ENCODE measurements at places on chromosomes 13 and 19.

DNA sequence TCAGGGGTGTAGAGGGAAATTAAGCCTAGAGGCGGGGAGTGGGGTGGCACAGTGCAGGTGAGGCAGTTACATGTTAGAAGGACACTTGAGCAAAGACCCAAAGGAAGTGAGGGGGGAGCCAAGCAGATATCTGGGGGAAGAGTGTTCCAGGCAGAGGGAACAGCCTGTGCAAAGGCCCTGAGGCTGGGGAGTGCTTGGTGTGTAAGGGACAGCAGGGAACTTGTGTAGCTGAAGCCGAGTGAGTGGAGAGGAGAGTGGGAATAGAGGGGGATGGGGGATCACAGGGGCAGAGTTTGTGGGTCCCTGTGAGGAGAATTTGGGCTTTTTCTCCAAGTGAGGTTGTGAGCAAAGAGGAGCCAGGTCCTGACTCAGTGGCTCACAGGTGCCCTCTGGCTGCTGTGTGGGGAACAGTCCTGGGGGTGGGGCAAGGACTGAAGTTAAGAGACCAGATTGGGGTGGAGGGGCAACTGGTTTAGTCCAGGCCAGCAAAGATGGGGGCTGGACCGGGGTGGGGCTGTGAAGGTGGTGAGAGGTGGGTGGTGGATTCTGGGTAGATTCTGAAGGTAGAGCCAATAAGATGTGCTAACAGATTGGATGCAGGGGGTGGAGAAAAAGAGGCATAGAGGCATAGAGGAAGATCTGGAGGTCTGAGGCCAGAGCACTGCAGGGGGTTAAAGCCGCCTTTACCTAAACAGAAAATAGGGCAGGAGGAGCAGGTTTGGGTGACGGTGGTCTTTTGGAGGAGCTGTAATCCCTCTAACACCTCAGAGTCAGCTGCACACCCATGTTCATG lies 75.3 kb downstream of the CACNA1A start:
- DNase-seq = peak; percentile 64

DNA sequence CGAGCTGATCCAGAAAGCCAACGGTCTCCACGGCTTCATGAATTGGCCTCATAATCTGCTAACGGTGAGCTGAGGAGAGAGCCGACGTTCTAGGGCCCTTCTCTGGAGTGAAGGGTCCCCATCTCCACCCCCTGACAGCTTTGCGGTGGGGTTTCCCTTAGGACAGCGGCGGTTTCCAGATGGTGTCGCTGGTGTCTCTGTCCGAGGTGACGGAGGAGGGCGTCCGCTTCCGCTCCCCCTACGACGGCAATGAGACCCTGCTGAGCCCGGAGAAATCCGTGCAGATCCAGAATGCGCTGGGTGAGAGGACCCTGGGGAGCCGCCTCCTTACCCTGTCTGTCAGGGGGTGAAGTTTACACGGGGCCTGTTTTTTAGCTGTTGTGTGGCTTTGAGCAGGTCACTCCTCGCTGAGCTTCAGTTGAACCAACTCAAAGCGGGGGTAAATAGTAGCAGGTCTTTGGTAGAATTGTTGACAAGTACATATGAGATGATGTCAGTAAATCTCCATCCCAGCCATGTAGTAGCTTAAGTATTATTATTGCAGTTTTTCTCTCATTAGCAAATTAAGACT lies 801 bp downstream of the QTRT1 start:
- DNase-seq = peak; percentile 29

DNA sequence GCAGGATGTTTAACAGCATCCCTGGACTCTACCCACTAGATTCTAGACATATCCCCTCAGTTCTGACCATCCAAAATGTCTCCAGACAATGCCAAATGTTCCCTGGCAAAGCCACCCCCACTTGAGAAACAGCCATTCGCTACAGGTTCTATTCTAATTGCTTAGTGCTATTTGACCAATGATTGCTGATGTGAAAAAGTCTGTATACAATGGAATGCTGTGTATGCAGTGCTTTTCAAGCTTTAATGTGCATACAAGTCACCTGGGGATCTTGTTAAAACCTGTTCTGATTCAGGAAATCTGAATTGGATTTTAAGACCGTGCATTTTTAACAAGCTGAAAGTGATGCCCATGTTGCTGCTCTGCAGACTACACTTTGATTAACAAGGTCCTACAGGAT lies 331.8 kb upstream of the KLF12 start:
- no peak for DNase-seq

DNA sequence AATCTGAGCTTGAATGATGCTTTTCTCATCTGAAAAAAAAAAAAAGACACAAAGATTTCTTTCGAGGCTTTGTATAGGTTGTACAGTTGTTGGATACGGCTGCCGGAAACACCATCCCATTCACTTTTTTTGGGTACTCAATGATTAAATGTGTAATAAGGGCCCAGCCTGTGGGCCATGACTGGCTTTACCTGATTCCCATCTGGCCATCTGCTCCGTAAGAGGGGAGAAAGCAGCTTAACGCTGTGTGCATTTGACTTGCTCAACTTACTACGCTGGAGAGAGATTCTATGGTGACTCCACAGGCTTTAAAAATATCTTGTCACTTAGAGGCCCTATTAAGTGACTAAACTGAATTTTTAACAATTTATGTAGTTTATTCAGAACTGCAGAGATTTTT lies 731 bp downstream of the ZNF558 start:
- no peak for DNase-seq

DNA sequence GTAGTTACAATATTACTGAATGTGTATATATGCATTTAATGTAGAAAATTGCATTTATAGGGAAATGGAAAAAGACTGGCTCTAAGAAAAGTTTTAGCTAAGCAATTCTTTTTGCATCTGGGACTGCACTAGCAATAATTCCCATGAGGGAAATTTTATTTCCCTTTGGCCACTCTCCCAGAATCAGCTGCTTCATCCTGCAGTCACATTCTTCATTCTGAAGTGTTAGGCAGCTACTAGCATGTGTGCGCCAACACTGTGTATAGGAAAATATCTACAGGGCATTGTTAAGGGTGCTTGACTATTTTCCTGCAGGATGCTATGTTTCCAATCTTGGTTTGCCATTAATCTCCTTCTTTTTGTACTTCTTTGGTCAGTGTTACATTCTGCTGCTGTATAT lies 312.8 kb upstream of the PCDH20 start:
- no peak for DNase-seq

- DNase-seq = no peak
Measured at GRCh38 chr13:76929851-76930374, 18.4 kb upstream of the ACOD1 start.

- no peak for DNase-seq
Measured at GRCh38 chr13:24644036-24644435, 36.2 kb upstream of the ATP12A start.

DNA sequence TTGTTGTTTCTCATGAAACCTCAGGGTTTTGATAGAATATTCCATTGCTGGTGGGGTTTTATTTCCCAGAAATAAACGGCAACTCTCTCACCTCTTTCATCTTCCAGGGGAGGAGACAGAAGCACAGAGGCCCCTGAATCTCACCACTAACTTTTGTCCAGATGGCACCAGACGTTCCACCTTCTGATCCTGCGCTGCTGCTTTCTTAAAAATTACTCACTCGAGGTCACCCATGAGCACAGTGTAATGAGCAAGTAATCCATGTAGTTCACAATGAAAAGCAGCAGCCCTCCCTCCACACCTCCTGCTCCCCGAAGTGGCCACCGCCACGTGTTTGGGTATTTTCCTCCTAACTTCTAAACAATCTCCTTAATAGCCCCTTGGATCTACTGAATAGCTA lies 51.3 kb downstream of the TEX29 start:
- DNase-seq = no peak

DNA sequence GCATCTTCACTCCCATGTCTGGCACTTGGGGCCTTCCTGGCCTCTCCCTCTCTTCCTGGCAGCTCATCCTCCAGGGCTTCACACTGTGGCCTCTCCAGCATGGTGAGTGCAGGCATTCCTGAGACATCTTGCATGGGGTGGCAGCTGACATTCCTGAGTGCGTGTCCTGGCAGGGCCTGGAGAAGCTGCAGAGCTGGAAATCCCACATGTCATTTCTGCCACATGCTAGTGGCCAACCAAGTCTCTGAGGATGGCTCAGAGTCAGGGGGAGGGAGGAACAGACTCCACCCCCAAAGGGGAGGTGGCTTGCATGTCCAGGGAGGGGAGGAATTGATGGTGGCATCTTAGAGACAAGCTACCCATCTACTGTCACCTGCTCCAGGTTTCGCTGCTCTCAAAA lies 41.6 kb upstream of the AMER2 start:
- DNase-seq = no peak

- DNase-seq = no peak
Measured at GRCh38 chr13:22463089-22463488, 717.7 kb upstream of the SGCG start.

- no peak for DNase-seq
Measured at GRCh38 chr19:33805840-33806433, 9.3 kb downstream of the KCTD15 start.

- DNase-seq = no peak
Measured at GRCh38 chr13:51112771-51113170, 1.7 kb upstream of the C13orf42 start.

GRCh38 chr13:39688278-39688677 lies 32.8 kb downstream of the COG6 start:
- no peak for DNase-seq

DNA sequence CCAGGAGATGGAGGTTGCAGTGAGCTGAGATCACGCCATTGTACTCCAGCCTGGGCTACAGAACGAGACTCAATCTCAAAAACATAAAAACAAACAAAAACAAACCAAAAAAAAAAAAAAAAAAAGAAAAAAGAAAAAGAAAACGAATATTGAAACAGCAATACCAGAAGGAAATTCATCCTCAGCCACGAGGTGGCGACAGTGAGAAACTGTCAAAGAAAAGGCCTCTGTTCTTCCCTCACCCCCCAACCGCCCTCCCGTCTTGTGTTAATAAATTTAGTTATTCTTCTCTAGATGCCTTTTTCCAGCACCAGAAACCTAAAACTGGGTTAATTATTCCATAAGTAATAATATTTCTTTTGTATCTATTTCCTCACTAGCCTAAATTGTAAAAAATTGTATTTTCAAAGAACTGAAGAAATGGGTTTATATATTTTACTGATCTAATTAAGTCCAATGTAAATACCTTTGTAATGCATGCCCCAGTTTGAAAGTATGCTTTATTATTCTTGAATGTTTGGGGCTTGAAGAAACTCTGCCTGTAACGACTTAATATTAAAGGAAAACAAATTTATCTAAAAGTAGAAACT lies 38.6 kb downstream of the LIG4 start:
- no peak for DNase-seq

GRCh38 chr19:9406798-9407352 lies 28.5 kb downstream of the ZNF266 start:
- peak; percentile 85 for DNase-seq

DNA sequence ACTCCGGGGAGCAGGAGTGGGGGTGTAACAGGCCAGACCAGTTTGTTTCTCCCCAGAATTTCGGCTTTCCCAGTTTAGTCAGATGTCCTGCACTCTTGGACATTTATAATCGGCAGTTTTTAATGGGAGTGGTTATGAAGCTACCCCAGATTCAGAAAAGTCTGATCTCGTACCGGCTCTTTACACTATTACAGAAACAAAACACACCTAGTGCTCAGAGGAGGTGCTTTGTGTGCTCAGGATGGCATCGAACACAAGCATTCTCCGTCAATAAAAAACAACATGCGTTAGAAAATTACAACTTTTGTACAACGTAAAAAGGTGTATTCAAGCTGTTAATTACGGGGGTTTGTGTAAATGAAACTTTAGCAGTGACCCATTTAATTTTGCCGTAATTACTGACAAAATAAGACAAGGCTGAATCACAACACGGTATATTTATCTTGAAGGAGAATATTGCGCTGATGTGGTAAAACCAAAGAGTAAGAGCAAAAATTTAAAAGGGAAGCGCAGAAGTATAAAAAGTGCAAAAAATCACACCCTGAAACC lies 6.6 kb upstream of the SOX1 start:
- DNase-seq = no peak

DNA sequence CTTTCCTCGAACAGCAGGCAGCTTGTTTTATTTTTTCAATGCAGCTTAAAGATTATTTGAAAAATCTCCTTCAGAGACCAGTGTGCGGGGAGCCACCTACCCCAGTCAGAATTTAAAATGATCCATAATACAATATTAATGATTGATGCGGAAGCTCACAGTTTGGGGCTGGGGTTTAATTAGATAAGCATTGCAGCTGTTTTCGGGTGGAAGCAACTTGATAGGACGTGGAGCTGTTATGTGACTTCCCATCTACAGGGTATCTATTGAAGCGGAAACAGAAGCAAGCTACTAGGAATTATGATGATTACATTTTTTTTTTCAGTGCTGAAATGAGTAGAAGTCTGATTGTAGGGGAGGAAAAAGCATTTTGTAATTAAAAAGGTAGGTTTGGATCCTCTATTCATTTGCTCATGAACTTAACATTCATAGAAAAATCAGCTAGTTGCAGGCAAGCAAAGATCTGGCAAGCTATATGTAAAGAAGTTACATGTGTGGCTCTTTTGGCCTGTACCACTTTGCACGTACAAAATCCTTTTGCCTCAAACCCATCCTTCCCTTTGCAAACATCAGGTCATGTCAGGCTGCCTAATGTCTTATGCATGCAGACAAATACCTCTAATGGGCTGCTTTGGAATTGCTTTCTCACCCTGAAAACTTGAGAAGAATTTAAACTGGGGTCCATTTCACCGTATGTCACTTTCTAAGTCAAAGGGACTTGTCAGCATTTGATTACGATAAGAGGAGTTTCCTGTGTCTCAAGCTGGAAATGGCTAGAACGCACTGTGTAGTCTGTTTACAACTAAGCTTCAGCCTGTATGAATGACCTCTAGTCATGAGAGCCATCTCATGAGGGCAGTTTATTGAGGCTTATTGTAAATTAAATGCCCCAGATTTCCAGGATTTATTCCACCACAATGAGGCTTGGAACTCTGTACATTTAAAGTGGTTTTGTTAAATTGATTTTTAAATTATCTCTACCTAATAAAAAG lies 267.1 kb upstream of the TMTC4 start:
- DNase-seq = no peak

DNA sequence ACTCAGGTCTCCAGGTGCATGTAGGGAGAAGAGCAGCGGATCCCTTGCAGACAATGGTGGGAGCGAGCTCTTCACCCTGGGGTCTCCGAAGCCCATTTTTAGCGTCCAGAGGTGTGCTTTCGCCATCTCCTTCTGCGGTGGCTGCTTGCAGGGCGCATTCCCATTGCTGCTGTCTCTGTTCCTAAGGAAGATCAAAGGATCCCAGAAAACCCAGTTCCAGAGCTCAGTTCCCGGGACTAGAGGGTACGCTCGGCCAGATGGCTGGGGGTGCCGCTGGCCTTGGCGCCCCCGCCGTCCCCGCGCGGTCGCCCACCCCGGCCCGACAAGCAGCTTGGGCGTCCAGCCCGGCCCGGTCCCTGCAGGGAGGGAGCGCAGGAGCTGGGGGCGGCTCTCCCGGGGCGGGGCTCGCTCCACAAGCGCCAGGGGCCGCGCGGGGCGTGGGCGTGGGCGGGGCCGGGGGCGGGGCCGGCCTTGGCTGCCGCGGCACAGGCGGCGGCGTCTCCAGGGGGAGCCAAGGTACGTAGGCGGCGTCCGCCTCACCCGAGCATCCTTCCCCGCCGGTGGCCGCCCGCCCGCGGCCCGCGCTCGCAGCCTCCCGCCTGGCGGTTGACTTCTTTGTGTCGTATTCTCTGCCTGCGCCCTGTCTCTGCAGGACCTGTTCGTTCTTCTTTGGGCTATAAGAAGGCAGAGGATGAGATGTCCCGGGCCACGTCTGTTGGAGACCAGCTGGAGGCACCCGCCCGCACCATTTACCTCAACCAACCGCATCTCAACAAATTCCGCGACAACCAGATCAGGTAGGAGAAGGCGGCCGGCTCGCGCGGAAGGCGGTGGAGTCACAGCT lies 96.8 kb downstream of the ATP8A2 start:
- peak; percentile 36 for DNase-seq

Data from HTR-8/SVneo (cell line).